Activated naive CD4-positive, alpha-beta T cell treated with anti-CD3 and anti-CD28 coated beads for 36 hours (primary cell): ENCODE measurements at places on chromosomes 5 and 9.

GRCh38 chr9:93974151-93974550 lies 19.0 kb upstream of the BARX1 start:
- DNase-seq = no peak

- DNase-seq = peak; percentile 54
These were observed 15.1 kb upstream of the ERAP1 start for GRCh38 chr5:96822686-96823459.

- DNase-seq = no peak
These were observed 19.8 kb downstream of the GPRIN1 start for GRCh38 chr5:176590035-176590717.

DNA sequence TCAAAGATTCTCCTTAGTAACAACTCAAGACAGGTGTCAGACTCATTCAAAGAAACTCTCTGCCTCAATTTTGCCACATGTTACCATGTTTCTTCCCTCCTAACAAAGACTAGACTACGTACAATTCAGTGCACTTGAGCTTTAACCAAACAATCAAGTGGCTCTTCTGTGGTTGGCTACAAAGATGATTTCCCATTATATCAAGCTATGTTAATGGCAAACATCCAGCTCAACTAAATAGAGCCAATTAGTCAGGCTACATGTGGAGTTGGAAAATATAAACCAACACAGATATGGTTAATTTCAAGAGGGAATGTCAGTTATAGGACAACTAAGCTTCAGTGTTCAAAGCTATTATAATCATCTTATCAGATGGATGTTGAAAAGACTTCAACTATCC lies 29.2 kb upstream of the ADRA1B start:
- DNase-seq = no peak

- peak; percentile 77 for DNase-seq
These were observed 2.8 kb upstream of the PFN3 start for GRCh38 chr5:177403102-177403791.

DNA sequence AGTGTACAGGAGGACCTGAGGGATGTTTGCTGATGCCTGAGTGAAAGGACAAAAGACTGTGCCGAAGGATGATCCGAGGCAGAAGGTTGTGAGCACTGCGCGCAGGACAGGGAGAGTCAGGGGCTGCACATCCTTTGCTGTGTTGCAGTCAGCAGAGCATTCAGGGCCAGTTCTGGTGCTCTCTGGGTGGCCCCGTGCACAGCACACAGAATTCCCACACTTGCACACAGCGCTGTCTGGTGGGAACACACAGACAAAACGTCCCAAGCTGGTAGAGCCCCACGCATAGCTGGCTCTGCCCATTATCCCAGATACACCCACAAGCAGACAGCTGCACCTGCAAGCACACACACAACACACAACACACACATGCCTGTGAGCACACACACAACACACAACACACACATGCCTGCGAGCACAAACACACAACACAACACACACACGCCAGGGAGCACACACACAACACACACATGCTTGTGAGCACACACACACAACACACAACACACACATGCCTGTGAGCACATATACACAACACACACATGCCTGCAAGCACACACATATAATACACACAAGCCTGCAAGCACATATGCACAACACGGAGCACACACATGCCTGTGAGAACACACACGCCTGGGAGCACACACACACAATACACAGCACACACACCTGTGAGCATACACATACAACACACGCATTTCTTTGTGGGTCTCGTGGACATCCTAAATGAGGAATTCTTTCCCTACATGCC lies 74.4 kb downstream of the FGF18 start:
- DNase-seq = no peak

GRCh38 chr9:12231832-12232231 lies 461.4 kb upstream of the TYRP1 start:
- DNase-seq = no peak

GRCh38 chr9:86772635-86772993 lies 174.7 kb downstream of the GAS1 start:
- no peak for DNase-seq

- no peak for DNase-seq
These were observed 147.8 kb downstream of the KCTD16 start for GRCh38 chr5:144318460-144318859.

- DNase-seq = no peak
These were observed 188.7 kb upstream of the POU5F2 start for GRCh38 chr5:93930098-93930497.

- DNase-seq = no peak
These were observed 103.5 kb upstream of the C5orf63 start for GRCh38 chr5:127176769-127177168.

GRCh38 chr5:174052636-174053035 lies 7.1 kb downstream of the NSG2 start:
- no peak for DNase-seq

- no peak for DNase-seq
These were observed 2280.6 kb upstream of the ACO1 start for GRCh38 chr9:30103647-30104394.

DNA sequence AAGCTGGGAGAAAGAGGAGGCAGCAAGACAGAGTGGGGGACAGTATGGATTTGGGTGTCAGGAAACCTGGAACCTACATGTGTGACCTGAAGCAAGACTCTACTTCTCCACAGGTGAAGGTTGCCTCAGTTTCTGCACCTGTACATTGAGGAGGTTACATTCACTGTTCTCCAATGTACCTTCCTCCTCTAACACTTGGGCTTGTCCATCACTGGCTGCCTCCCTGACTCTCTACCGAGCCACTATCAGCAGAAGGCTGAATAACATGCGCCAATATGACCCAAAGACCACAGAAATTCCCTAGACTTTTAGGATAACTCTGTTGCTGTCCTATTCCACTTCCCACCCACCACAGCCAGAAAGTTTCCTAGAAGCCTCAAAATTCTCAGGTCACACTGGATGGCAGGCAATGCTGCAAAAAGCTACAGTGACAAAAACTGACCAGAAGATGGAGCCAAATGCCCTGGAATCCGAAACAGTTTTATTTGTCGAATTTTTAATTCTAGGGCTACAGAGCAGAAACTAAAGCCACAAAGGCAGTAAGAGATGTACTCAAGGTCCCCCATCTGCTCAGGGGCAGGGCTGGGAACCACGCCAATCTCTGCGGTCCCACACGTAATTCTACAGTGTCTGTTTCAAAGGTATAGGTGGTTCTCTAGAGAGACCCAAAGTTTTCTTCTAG lies 64.4 kb downstream of the FAM114A2 start:
- peak; percentile 58 for DNase-seq

DNA sequence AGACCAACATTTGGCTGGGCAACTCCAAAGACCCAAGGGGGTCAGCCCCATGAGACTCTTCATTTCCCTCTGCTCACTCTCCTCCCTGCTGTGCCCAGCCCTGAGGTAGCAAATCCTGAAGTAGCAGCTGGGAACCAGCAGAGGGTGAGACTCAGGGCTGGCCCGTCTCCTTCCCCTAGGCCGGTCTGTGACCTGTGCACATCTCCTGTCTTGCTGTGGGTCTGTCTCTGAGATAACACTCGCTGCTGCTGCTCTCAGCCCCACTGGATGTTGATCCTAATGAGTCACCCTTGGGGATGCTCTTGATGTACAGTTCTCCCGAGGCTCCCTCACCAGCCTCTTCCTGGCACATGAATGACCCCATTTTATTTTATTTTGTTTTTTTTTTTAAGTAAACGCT lies 7.3 kb upstream of the OR2V1 start:
- no peak for DNase-seq

DNA sequence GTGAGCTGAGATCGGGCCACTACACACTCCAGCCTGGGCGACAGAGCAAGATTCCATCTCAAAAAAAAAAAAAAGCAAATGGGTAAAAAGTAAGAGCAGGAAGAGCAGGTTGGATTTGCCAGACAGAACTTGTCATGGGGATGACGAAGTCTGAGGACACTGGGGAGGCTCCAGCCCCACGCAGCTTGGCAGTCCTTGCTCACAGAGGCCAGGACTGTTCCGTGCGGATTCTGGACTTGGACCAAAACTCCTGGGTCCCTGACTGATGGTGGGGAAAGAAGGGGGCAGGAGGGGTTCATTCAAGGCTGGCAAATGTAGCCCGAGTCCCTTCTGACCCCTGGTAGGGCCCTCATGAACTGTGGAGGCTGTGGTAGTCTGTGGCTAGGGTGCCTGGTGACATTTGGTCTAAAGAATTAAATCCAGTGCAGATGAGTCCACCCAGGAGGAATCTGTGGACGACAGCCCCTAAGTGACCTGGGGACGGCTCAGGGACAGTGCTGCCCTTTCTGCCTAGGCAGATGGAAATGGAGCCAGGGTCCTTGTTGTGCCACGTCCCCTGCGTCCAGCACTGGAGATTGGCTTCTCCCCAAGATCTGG lies 3.1 kb downstream of the FGD3 start:
- no peak for DNase-seq

- no peak for DNase-seq
These were observed 117.6 kb downstream of the ICE1 start for GRCh38 chr5:5540065-5540464.

GRCh38 chr9:880725-881124 lies 39.2 kb downstream of the DMRT1 start:
- DNase-seq = no peak

GRCh38 chr5:113118765-113119164 lies 142.2 kb downstream of the DCP2 start:
- DNase-seq = no peak
